ENCODE measurements at places on chromosomes 3 and 15.
A peak's percentile ranks its signal among the peaks of the same experiment; 100 is the strongest.

DNA sequence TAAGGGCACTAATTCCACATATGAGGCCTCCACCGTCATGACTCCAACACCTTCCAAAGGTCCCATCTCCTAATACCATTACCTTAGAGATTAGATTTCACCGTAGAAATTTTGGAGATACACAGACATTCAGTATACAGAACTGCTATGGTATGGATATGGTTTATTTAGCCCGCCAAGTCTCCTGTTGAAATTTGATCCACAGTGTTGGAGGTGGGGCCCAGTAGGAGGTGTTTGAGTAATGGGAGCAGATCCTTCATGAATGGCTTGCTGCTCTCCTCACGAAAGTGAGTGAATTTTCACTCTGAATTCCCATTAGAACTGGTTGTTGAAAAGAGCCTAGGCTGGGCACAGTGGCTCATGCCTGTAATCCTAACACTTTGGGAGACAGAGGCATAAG is 7.4 kb downstream of the MKRN3 start:
- no peaks in the 10 kb centered on the region for H3K36me3 ChIP-seq
- no peak overlapping the region for H3K4me3 ChIP-seq
- H3K4me1 ChIP-seq = peaks cover 5% of the 10 kb centered on the region
- no peak overlapping the region for H3K27ac ChIP-seq
- H3K27me3 ChIP-seq = no peaks in the 10 kb centered on the region

- H3K4me1 ChIP-seq = no peaks in the 10 kb centered on the region
- no peak for DNase-seq
- H3K36me3 ChIP-seq = no peaks in the 10 kb centered on the region
- H3K27me3 ChIP-seq = no peaks in the 10 kb centered on the region
Observed at GRCh38 chr15:35728219-35728940, 182.4 kb upstream of the DPH6 start.

- H3K27ac ChIP-seq = no peak overlapping the region
- no peak for DNase-seq
- no peaks in the 10 kb centered on the region for H3K27me3 ChIP-seq
Observed at GRCh38 chr3:14126887-14127505, 2.1 kb downstream of the TMEM43 start.

DNA sequence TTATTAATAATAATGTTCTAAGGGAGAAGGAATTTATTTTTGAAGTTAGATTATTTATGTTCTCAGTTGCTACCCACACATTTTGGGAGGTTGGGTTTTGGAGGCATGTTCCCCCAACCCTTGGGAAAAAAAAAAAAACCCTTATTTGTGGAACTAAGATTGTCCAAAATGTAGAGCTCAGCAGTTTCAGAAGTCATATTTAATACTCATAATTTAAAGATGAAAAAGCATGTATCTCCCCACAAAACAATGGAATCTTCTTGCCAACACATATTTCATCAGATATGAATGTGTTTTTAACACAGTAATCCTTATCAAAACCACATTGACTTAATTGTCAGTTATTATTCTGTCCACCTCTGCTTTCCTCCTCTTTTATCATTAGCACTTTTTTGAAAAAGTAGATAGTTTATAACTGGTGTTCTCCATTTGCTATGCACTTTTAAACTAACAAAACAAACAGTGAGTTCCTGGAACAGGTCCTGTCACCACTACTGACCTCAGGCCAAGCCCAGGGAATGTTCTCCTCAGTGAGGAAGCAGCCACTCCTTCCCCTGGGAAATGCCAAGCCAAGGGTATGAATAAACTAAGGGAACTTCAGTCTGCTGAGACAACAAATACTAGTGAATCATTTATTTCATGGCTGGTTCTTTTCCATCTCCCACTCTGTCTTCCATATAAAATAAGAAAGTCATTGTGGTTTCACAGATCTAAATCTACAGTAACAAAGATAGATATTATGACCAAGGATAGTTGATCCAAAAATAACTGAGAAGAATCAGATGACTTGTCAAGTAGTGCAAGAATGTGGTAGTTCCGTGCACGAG is 414.4 kb upstream of the ALCAM start:
- H3K4me3 ChIP-seq = no peak overlapping the region
- no peaks in the 10 kb centered on the region for H3K27me3 ChIP-seq
- H3K4me1 ChIP-seq = no peaks in the 10 kb centered on the region
- no peak for DNase-seq

DNA sequence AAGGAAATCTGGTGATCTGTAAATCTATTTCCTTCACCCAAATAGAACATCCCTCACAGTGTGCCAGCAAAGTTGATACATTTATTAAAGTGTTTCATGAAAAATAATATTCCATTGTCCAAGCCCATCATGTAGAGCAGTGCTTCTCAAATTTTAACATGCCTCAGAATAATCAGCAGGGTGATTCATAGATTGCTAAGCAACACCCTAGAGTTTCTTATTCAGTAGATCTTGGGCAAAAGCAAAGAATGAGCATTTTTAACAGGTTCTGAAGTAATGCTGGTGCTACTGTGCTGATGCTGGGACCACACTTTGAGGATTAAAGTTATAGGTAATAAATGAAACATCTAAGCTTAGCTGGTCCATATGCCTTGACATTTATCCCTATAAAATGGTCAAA is 210.5 kb downstream of the ZIC4 start:
- no peaks in the 10 kb centered on the region for H3K4me1 ChIP-seq
- H3K27ac ChIP-seq = no peak overlapping the region
- DNase-seq = no peak
- no peaks in the 10 kb centered on the region for H3K27me3 ChIP-seq

DNA sequence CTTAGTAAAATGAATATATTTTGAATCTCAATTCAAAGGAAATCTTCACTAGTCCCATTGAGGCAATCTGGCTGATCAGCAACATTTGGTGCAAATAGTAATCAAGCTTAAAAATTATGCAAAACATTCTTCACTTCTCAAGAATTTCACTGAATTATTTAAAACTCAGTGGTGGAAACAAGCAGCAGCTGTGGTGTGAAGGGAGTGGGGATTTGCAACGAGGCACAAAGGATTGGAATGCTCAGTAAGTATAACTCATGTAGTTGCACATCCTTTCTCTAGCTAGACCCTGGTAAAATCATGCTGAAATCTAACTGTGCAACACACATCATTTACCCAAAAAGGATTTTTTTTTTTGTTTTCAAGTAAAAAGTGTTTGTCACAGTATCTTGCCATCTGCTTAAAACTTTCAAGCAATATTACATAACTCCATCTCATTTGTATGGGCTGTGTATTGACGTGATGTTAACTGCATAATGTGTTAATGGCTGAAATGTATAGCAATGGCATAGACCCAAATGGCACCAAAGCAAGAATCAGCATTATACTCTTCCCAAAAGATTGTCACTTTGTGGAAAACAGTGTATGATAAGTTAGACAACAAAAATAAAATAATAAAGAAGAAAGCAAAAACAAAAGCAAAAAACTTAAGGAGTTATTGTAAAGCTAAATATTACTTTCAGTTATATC is 816.6 kb downstream of the EPHA3 start:
- no peaks in the 10 kb centered on the region for H3K4me1 ChIP-seq
- no peak overlapping the region for H3K4me3 ChIP-seq

GRCh38 chr3:116849261-116849688 is 139.7 kb downstream of the TUSC7 start:
- no peaks in the 10 kb centered on the region for H3K27me3 ChIP-seq
- DNase-seq = no peak
- H3K4me1 ChIP-seq = peaks cover 7% of the 10 kb centered on the region

DNA sequence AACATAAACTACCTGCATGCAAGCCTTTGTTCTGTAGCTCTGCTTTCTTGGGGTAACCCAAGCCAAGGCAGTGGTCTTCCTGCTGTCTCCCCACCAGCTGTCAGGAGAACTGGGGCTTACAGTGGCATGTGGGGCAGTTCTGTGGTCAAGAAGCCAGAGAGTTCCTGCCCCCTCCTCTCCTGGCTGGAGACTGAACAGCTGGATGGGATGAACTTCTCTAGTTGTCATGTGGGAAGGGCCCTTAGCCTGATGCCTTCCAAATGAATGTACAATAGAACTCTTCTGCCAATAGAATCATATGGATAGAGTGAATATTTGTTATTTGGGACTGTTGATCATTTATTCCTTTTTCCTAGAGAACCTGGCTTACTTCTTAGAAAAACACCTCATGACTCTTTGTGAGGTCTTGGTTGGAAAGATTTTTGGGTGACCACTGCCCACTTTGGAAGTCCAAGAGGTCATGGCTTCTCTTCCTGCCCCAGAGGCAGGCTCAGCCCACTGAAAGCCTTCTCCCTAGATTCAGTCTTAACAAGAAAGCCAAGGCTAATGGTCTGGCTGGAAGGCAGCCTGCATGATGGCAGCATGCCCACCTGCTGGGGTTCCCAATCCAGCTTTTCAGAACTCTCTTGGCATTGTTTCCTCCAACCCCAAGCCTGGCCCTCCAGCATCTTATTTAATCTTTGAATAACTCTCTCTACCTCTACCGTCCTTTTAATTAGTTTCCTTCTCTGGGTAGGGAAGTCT is 462.9 kb upstream of the PROK2 start:
- no peak overlapping the region for H3K4me3 ChIP-seq
- H3K36me3 ChIP-seq = no peaks in the 10 kb centered on the region
- no peaks in the 10 kb centered on the region for H3K27me3 ChIP-seq
- no peak for DNase-seq
- H3K27ac ChIP-seq = no peak overlapping the region
- H3K4me1 ChIP-seq = no peaks in the 10 kb centered on the region

DNA sequence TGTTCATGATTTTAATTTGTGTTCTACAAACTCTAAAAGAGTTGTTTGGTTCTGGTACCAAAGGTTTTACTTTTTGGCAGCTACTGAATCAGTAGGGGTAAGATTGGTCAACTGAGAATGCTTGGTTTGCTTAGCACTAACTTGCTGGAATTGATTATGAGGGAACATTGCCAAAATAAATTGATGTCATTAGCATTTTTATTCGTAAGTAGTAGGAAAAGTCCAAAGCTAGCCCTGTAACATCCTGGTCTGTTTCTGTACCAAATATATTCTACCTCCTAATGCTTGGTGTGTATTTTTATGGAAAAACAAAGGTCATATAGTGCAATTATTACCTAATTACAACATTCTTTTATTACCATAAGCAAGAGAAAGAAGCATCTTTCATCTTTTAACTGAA is 35.9 kb upstream of the KPNA4 start:
- H3K27me3 ChIP-seq = no peaks in the 10 kb centered on the region
- H3K4me1 ChIP-seq = no peaks in the 10 kb centered on the region
- H3K36me3 ChIP-seq = no peaks in the 10 kb centered on the region
- no peak overlapping the region for H3K27ac ChIP-seq
- H3K4me3 ChIP-seq = no peak overlapping the region
- no peak for DNase-seq

GRCh38 chr3:140904521-140904920 is 37.1 kb upstream of the SLC25A36 start:
- H3K27ac ChIP-seq = no peak overlapping the region
- DNase-seq = no peak
- no peaks in the 10 kb centered on the region for H3K4me1 ChIP-seq
- H3K4me3 ChIP-seq = no peak overlapping the region
- no peaks in the 10 kb centered on the region for H3K36me3 ChIP-seq

DNA sequence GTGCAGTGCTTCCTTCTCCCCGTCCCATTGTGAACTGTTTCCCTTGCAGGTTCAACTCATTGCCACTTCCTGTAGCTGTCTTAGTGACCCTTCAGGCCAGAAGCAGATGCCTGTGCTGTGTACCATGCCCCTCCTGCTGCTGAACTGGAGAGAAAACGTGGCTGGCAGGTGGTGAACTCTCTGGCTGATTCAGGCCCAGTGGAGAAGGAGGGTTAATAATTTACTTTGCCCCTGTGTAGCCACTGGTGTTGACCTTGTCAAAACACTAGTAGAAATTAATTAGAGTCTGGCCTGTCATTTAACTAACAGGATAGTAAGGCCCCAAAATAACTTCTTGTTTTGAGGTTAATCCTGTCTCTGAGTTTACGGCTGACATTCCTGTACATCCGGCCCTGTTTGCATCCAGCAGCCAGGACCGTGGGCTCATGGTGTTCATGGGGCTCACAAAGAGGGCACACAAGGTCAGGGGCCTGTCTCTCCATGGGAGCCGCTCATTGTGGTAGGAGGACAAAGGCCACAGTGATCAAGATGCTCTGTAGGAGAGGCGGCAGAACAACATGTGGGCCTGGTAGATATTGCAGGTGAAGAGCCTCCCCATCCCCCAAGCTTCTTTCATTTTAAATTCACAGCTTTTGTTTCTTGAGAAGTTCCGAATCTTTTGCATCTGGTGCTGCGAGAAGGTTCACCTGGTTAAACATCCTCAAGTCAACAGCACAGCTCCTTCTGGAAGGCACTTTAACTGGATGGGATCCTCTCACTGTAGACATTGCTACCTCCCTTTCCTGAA is 101.6 kb downstream of the CGNL1 start:
- H3K4me3 ChIP-seq = no peak overlapping the region
- H3K27ac ChIP-seq = no peak overlapping the region
- peaks cover 21% of the 10 kb centered on the region for H3K4me1 ChIP-seq
- no peak for DNase-seq
- no peaks in the 10 kb centered on the region for H3K27me3 ChIP-seq
- no peaks in the 10 kb centered on the region for H3K36me3 ChIP-seq

DNA sequence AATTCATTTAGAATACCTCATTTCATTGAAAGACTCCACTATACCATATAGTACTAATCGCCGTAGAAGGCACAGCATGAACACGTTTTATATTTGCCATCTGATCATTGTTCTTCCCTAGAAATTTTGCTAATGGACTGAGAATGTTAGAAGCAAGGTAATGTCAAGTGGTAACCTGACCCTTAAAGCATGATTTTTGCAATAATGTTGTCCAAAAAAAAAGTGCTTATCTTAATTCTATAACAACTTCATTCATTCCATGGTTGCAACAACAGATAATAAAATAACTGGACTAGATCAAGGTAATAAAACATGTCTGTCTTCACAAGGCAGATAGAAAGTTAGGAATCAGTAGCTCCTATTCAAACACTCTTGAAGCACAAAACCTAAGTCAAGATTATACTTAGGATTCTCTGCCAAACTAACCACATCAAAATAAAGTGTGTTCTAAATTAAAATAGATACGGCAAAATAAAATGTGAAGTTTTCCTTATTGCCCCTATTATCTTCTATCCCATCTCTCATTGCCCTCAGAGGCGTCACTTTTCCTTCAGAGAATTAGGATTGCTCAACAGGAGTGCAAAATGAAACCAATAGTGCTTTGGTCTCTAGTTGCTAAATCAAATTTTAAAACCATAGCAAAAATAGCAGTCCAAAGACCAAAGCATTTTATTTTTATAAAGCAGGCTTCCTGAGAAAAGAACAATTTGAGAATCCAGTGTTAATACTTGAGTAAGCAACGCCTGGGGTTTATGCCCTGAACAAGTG is 317.4 kb upstream of the UBE2E2 start:
- H3K27ac ChIP-seq = no peak overlapping the region
- H3K27me3 ChIP-seq = no peaks in the 10 kb centered on the region
- H3K4me3 ChIP-seq = no peak overlapping the region
- H3K4me1 ChIP-seq = no peaks in the 10 kb centered on the region
- no peak for DNase-seq
- H3K36me3 ChIP-seq = no peaks in the 10 kb centered on the region

- H3K27ac ChIP-seq = peak overlapping the region; percentile 6
- H3K36me3 ChIP-seq = no peaks in the 10 kb centered on the region
- no peak overlapping the region for H3K4me3 ChIP-seq
- DNase-seq = no peak
Observed at GRCh38 chr3:34008191-34008590, 209.8 kb downstream of the PDCD6IP start.

- H3K4me1 ChIP-seq = no peaks in the 10 kb centered on the region
- H3K4me3 ChIP-seq = no peak overlapping the region
- DNase-seq = no peak
Observed at GRCh38 chr15:101036189-101036588, 117.0 kb downstream of the LRRK1 start.

GRCh38 chr3:71171247-71171646 is 412.3 kb downstream of the FOXP1 start:
- H3K4me3 ChIP-seq = no peak overlapping the region
- peaks cover 5% of the 10 kb centered on the region for H3K4me1 ChIP-seq
- H3K27me3 ChIP-seq = no peaks in the 10 kb centered on the region
- H3K36me3 ChIP-seq = no peaks in the 10 kb centered on the region
- H3K27ac ChIP-seq = no peak overlapping the region
